ENCODE measurements at places on chromosomes 3 and 15. TPM values are rescaled to one million over a fixed set of nuclear protein-coding genes. Genes with fewer than 3 reads are reported as not detected.

TRPC1 gene
- 14.7 TPM for total RNA-seq

PCOLCE2 gene
- total RNA-seq: 2.6 TPM

NR2E3 gene
- total RNA-seq: 0.15 TPM

GPR156 gene
- total RNA-seq: under 0.01 TPM

HHATL gene
- not detected for total RNA-seq

All from epithelial cell of umbilical artery (primary cell).